ENCODE measurements at places on chromosomes 6 and 20. TPM values are rescaled to one million over a fixed set of nuclear protein-coding genes. Genes with fewer than 3 reads are reported as not detected.

Gene SLC13A3
- 1.5 TPM for total RNA-seq

Gene ZNF341
- total RNA-seq = 1.2 TPM

Gene PLN
- total RNA-seq = not detected

Gene CLVS2
- total RNA-seq = not detected

Gene EGFL8
- 1.6 TPM for total RNA-seq

Gene CNBD2
- 2.5 TPM for total RNA-seq

Gene RBM24
- total RNA-seq = 3.0 TPM

Gene TASP1
- total RNA-seq = 6.0 TPM

Gene KHDC1
- 4.1 TPM for total RNA-seq

Gene TMEM151B
- not detected for total RNA-seq

Gene SSTR4
- not detected for total RNA-seq

Gene MAS1
- total RNA-seq = not detected

Gene THEMIS
- not detected for total RNA-seq

Gene HMGCLL1
- total RNA-seq = not detected

Gene THBD
- total RNA-seq = 10.4 TPM

Gene POPDC3
- 26.6 TPM for total RNA-seq

Gene MDFI
- total RNA-seq = 30.8 TPM

Gene VIP
- total RNA-seq = not detected

Gene SMPDL3A
- total RNA-seq = 14.3 TPM

Gene ISM1
- total RNA-seq = 0.82 TPM

Gene PRDM1
- 0.51 TPM for total RNA-seq

Gene GSTA2
- not detected for total RNA-seq

Gene ZBTB46
- 3.4 TPM for total RNA-seq

Gene PGC
- total RNA-seq = not detected

Gene FOXS1
- total RNA-seq = 1.1 TPM

Gene RAET1L
- total RNA-seq = not detected

Gene CPXM1
- total RNA-seq = 13.2 TPM

Gene TUBB
- total RNA-seq = 629 TPM

Gene CST1
- total RNA-seq = not detected

Gene UBE2C
- total RNA-seq = 7.2 TPM

Gene NMBR
- not detected for total RNA-seq

Gene SYCP2
- total RNA-seq = 0.47 TPM

Gene ZNF334
- 5.4 TPM for total RNA-seq

Gene LBP
- not detected for total RNA-seq

Gene RALY
- total RNA-seq = 103 TPM

Gene KIAA0408
- total RNA-seq = 1.4 TPM

Gene CDYL
- 17.5 TPM for total RNA-seq

Gene IL17A
- total RNA-seq = not detected

Gene EPPIN
- total RNA-seq = not detected

Gene POFUT1
- total RNA-seq = 37.8 TPM

Gene CLPSL1
- total RNA-seq = not detected

Gene HLA-DQB1
- total RNA-seq = not detected

Gene STX11
- 0.17 TPM for total RNA-seq

Gene C4B
- total RNA-seq = 48.8 TPM
